ENCODE measurements at places on chromosomes 6 and 20. TPM values are rescaled to one million over a fixed set of nuclear protein-coding genes. Genes with fewer than 3 reads are reported as not detected.

Gene SLC24A3
- total RNA-seq, result not detected

Gene POU5F1
- total RNA-seq, result 10.8 TPM

Gene BICRAL
- total RNA-seq, result 3.1 TPM

Gene TCP11
- total RNA-seq, result not detected

Gene SLC35D3
- 0.05 TPM for total RNA-seq

Gene CEBPB
- 294 TPM for total RNA-seq

Gene CNR1
- 1.9 TPM for total RNA-seq

Gene SH3BGRL2
- 0.32 TPM for total RNA-seq

Gene ENPP3
- not detected for total RNA-seq

Gene WFDC2
- not detected for total RNA-seq

Gene EPHA7
- total RNA-seq, result 0.15 TPM

Gene SSTR4
- total RNA-seq, result 0.32 TPM

Gene ULBP3
- 3.3 TPM for total RNA-seq

Gene SAYSD1
- total RNA-seq, result 5.8 TPM

Gene DST
- total RNA-seq, result 55.0 TPM

Gene SLA2
- total RNA-seq, result 0.14 TPM

Gene MYLK4
- 0.10 TPM for total RNA-seq

Gene IMPG1
- total RNA-seq, result not detected

Gene AURKA
- total RNA-seq, result 90.2 TPM

Gene CFAP61
- 0.20 TPM for total RNA-seq

Gene ELOVL2
- total RNA-seq, result 6.9 TPM

Gene DUSP15
- total RNA-seq, result 1.0 TPM

All from A549 treated with Hydrocortisone at 1 μM for 4 hours (cell line).